NCI-H1694 (cell line): ENCODE measurements at places on chromosomes 2 and 18.
A peak's percentile ranks its signal among the peaks of the same experiment; 100 is the strongest.

- DNase-seq: peak; percentile 5
Measured at GRCh38 chr2:124959581-124959980, 934.5 kb downstream of the CNTNAP5 start.

GRCh38 chr18:23906658-23907057, 107.9 kb upstream of the TTC39C start:
- DNase-seq: no peak

GRCh38 chr2:61065714-61066709, at the start of gene SANBR:
Gene SANBR, plus strand, starts transcription at chr2:61065871. Its CDS starts 4,480 bp downstream, at chr2:61070351.
- DNase-seq: peak; percentile 81

GRCh38 chr2:84741182-84741822, 139.6 kb downstream of the TRABD2A start:
- DNase-seq: no peak

DNA sequence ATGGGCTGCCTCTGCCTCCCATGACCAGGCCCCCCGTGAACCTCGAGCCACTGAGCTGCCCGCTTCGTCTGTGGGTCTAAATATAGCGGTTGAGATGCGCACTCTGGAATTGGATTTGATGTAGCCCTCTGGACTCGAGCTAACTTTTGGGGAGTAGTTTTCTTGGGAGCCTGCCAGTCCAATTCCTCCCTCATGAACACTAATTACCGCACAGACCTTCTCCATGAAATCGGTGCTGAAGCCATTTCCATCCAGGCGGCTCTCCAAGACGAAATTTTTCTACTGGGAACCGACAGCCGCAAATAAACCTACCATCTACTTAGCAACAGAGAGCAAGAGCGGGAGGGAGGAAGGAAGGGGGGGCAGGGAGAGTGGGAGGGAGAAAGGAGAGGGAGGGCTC, 63.6 kb downstream of the CELF4 start:
- no peak for DNase-seq

GRCh38 chr18:21769206-21769605, 28.6 kb downstream of the MIB1 start:
- no peak for DNase-seq

GRCh38 chr2:71686781-71687180, 233.4 kb downstream of the DYSF start:
- DNase-seq: no peak

DNA sequence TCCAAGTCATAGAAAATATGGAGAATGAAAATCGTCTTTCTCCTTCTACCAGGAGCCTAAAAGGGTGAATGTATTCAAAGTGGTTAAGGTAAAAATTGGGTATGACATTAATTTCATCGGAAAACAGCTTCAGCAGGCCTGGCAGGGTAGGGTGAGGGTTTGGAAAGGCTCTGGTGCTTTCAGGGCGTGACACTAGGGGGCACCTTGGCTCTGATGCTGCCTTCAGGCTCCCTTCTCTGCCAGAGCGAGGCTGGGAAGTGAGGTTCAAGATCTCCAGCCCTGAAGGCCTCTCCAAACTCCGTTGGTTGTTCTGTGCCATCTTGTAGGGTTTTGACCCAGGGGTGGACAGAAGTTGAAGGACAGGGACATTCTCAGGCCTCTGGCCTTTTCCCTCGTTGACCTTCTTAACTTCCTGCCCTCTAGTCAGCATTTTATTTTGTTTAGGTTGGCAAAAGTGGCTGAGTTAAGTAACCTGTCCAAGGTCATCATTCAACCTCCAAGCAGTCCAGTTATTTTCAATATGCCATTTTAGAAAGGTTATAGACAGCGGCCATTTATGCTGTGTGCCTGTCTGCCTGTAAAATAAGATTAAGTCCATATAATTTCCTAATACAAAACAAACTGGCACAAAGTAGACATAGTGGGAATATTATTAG, 40.3 kb downstream of the EML6 start:
- DNase-seq: peak; percentile 17

GRCh38 chr2:29834624-29835023, 86.8 kb downstream of the ALK start:
- no peak for DNase-seq

DNA sequence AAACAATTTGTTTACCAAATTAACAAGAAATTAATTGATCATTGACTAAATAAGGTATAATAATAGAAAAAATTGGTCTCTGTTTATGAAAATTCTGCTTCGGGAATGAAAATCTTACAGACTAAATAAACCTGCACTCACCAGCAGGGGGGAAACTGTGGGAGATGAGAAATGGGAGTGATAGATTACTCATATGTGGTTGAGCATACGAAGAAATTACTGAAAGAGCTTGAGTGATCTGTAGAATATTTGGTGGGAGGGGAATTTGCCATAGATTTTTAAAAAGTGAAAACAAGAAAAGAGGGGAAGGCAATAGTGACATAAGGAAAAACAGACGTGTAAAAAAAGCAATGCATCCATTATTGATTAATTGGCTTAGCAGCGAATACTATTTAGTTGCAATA, 2.2 kb downstream of the HMSD start:
- DNase-seq: no peak

GRCh38 chr2:160109939-160110673, 47.7 kb upstream of the PLA2R1 start:
- DNase-seq: peak; percentile 80

GRCh38 chr18:59001721-59002120, 137.0 kb downstream of the ZNF532 start:
- DNase-seq: no peak

- DNase-seq: peak; percentile 77
Measured at GRCh38 chr2:169131587-169132512, 62.5 kb downstream of the DHRS9 start.

DNA sequence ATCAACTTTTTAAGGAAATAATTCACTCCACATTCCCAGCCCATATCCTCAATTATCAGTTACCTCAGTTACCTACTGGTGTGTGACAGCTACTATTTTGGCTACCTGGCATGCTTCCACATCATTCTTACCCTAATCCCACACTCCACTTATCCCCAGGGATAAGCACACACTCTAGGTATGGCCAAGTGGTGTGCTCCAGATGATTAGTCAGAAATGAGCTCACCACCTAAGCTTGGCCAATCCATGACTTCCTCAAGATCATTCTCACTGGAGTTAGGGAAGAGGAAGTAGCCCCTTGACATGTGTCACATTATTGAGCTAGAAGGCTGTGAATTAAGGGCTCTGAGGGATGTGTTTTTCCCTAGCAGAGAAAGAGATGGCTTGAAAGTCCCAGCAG, 20.9 kb upstream of the SMAD4 start:
- no peak for DNase-seq

DNA sequence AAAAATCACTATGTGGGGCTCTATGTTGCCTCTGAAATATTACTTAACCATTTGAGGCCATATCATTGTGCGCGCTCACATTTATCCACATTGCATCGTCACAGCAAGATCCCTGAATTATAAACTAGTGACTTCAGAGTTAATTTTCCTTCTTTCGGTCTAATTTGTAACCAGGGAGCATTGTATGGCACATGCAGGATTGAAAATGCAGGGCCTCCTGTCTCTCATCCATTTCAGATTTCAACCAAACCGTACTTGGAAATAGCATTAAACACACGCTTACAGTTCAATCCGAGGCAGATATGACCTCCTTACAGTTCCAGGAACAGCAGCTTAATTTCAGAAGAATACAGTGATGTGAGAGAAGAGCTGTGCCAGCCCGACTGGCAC, 532 bp downstream of the MYOM1 start:
- DNase-seq: no peak

GRCh38 chr2:240420206-240421104, 15.0 kb upstream of the GPC1 start:
- DNase-seq: no peak

- no peak for DNase-seq
Measured at GRCh38 chr2:38174131-38174530, 98.2 kb upstream of the CYP1B1 start.

DNA sequence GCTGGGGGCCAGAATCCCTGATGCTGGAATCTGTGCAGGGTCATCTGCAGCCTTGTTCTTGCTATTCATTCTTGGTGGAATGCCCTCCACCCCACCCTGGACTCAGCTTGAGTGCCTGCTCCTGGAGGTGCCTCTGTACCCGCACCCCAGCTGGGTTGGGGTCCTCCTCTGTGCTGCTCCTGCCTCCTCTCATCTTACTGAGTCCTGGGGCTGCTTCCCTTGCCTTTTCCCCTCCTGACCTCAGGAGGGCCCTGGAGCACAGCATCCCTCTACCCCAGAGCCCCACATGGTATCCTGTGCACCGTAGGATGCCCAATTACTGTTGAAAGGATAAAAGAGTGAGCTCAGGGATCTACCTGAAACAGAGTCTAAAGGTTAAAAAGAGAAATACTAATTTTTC, 81.6 kb downstream of the CIB4 start:
- DNase-seq: no peak

DNA sequence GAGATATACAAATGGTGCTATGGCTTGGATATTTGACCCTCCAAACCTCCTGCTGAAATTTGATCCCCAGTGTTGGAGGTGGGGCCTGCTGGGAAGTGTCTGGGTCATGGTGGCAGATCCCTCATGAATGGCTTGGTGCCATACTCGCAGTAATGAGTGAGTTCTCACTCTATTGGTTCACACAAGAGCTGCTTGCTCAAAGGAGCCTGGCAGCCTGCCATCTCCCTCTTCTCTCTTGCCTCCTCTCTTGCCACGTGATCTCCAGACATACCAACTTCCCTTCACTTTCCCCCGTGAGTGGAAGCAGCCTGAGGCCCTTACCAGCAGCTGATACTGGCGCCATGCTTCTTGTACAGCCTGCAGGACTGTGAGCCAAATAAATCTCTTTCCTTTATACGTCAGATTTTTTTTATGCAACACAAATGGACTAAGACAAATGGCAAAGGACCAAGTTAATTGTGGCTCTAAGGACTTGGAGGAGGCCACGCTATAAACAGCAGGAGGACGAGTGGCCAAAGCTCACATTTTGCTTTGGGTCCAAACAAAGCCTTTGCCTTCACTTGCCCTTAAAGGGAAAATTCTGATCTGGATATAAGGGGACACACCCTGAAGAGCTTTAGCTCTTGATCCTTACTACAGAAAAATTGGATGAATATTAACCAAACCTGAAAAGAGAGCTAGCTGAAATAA, 214.7 kb downstream of the SS18 start:
- no peak for DNase-seq

- no peak for DNase-seq
Measured at GRCh38 chr18:50151926-50152325, 43.0 kb downstream of the MYO5B start.

GRCh38 chr2:76197842-76198448, 487.2 kb upstream of the GCFC2 start:
- DNase-seq: peak; percentile 3

DNA sequence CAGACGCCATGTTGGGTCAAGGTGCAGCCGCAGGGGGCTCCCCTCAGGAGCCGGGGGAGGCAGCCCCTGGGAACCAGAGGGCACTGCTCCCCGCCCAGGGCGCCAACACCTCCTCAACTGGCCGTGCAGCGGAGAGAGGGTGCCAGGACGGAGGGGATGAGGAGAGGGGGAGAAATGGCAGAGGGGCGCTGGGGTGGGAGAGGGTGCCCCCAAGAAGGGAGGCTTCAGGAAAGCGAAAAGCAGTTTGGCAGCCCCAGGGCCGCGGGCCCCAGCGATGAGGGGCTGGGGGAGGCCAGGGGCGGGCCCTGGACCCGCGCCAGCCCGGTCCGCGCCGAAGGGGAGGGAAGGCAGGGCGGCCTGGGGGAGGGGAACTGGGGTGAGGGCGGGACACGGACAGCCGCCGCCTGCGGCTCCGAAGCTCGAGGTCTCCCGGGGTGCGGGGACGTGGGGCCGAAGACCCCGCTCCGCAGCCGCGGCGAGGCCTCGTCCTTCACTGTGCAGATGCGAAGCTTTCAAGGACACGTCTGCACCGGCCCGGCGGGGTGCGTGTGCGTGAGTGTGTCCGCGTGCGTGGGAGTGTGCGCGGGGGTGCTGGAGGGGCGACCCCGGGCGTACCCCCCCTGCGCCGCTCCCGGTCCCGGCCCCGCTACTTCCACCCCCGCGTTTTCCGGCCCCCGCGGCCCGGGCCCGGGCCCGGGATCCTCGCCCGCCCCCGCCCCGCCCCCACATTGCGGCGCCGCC, 1.4 kb downstream of the DNMT3A start:
- DNase-seq: no peak

GRCh38 chr2:216555274-216555673, 56.6 kb downstream of the RPL37A start:
- peak; percentile 54 for DNase-seq

DNA sequence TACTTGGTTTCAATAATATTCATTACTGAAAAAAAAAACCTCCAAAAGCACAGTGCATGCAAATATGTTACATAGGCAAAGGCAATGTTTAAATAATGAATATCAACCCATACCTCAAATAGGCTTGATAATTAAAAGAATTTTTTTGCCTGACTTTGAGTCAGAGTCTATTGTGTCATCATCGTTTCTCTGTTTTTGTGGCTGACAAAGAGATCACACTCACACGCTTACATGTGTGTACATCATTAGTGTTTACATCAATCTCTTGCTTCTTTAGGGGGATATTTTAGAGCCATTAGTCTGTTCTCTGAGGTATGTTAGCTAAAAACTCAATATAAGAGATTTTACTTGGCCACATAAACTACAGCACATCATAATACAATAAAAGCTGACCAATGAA, 150.3 kb upstream of the MMADHC start:
- DNase-seq: no peak

GRCh38 chr2:233438573-233439147, 84.4 kb downstream of the DGKD start:
- DNase-seq: no peak

- DNase-seq: no peak
Measured at GRCh38 chr18:79643054-79643984, 36.3 kb upstream of the CTDP1 start.

DNA sequence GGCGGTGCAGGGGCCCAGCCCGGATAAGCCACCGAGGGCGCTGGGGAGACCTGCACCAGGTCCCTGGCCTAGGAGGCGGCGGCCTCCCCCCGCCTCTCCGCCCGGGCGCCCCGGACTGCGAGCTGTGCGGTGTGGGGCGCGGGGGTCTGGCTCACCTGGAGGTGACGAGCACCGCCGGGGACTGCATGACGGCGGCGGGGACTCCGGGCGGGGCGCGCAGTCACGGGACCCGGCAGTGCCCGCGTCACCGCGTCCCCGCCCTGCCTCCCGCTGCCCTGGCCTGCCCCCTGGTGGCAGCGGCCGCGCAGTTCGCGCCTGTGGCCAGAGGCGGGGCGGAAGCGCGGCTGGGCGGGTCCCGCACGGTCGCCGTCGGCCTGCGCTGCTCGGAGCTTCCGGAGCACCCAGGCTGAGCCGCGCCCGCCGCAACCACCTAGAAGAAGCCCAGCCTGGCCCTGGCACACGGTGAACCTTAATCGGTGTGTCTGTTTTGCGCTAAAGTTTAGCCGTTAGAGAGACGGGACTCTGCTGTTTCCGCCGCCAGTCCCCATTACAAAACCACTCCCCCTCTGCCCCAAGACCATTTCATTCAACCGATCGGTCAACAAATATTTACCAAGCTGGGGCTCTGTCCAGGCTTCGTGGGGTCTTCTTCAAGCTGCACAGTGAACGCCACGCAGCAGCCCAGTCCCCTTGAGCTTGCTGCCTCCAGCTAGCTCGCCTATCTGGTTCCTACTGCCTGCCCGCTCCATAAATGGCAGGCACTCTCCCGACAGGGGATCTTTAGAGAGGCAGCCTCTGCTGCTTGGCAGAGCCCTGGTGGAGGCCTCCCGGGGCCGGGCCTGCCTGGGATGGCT, at the start of gene HS1BP3:
Gene HS1BP3 (minus strand): TSS at position 222 of the 854 bp plus-strand sequence. CDS start 35 bp downstream, at position 187.
- DNase-seq: peak; percentile 65
